ENCODE measurements at places on chromosomes 5 and 9. TPM values are rescaled to one million over a fixed set of nuclear protein-coding genes. Genes with fewer than 3 reads are reported as not detected.

DNA sequence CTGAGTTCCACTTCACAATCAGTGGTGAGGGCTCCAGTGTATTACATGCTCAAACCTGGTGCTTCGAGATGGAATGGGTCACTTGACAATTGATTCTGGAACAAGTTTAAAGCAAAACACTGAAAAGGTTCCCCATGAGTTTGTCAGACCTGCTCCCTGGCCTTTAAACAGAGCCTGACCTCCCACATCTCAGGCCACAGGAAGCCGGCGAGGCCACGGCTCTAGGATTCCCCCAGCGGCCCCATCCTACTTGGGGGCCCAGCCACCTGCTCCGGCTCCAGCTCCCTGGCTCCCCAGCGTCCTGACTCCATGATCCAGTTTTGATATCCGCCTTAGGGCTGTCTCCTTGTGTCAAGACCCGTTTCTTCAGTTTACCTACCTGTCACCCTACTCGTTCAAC, 62.0 kb downstream of the TTLL11 start:
- no peaks in the 10 kb centered on the region for H3K27me3 ChIP-seq
- H3K4me1 ChIP-seq = no peaks in the 10 kb centered on the region

GRCh38 chr5:147169399-147169798, 65.4 kb upstream of the STK32A start:
- H3K27ac ChIP-seq = no peak overlapping the region
- no peak overlapping the region for H3K4me3 ChIP-seq
- no peaks in the 10 kb centered on the region for H3K4me1 ChIP-seq

- no peak overlapping the region for H3K27ac ChIP-seq
- peaks cover 100% of the 10 kb centered on the region for H3K27me3 ChIP-seq
- no peaks in the 10 kb centered on the region for H3K36me3 ChIP-seq
- no peak for DNase-seq
- peaks cover 9% of the 10 kb centered on the region for H3K4me1 ChIP-seq
- no peak overlapping the region for H3K4me3 ChIP-seq
These were observed 1.4 kb downstream of the PAX5 start for GRCh38 chr9:37032713-37033112.

Gene C5
- 0.85 TPM for total RNA-seq

DNA sequence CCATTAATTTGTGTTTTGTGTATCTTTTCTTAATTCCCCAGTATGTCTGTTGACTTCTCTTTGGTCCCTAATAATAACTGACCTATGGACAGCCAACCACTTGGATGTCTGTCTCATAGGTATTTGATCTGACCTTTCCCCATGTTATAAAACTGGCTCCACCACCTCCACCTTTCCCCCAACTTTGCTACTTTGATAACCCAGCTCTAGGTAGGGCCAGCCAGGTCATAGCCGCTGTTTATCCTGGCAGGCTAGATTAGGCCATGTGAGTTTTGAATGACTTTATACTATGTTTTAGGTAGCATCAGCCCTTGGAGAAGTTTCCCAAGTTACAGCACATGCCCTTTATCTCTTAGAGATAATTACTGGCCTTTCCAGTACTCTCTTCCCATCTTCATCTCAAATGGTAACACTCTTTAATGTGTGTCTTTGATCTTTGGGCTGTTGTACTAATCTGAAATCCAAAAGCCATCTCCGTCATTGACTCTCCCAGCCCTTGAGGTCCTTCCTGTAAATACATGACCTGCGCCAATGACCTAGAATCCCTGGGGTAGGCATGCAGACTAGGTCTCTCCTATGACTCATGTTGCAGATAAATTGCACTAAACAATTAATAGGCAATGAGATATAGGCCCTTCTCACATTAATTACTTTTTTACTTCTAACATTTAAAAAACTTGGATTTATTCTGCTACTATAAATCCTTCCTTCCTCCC, 152.6 kb downstream of the CD180 start:
- no peak overlapping the region for H3K4me3 ChIP-seq
- DNase-seq = no peak
- no peak overlapping the region for H3K27ac ChIP-seq
- H3K36me3 ChIP-seq = no peaks in the 10 kb centered on the region
- peaks cover 59% of the 10 kb centered on the region for H3K4me1 ChIP-seq
- no peaks in the 10 kb centered on the region for H3K27me3 ChIP-seq

DNA sequence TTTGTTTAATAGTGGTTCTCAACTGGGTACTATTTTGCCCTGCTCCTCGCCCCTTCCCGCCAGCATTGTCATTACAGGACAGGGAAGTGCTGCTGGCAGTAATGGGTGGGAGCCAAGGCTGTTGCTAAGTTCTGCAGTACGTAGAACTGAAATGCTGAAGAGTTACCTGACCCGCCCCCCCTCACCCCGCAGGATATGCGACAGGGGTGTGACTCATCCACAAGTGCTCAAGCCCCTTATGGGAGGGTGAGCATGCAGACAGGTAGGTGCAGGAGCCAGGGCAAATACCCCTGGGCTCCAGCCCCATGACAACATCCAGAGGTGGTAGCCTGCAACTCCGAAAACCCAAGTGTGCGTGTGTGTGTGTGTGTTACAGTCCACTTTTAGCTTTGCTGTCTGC, 35.7 kb downstream of the LRRC70 start:
- H3K4me1 ChIP-seq = no peaks in the 10 kb centered on the region
- no peaks in the 10 kb centered on the region for H3K36me3 ChIP-seq
- no peak overlapping the region for H3K4me3 ChIP-seq
- H3K27ac ChIP-seq = no peak overlapping the region
- no peak for DNase-seq

Gene FAT2
- total RNA-seq = 0.12 TPM

DNA sequence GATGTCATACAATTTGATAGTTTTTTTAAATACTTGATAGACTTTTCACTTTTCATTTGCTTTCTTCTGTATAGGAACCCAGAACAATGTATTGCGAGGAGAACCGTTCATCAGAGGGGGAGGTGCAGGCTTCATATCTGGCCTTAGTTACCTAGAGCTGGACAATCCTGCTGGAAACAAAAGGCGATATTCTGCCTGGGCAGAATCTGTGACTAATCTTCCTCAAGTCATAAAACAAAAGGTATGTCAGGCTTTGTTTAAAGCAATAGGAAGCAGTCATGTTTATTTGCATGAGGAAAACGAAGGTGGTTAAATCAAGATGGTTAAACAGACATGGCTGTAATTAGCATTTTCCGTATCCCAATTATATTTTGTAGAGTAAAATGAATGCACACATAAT, 46.0 kb downstream of the C7 start:
- H3K27me3 ChIP-seq = no peaks in the 10 kb centered on the region
- DNase-seq = no peak
- no peaks in the 10 kb centered on the region for H3K36me3 ChIP-seq
- no peak overlapping the region for H3K4me3 ChIP-seq
- no peaks in the 10 kb centered on the region for H3K4me1 ChIP-seq
- no peak overlapping the region for H3K27ac ChIP-seq

DNA sequence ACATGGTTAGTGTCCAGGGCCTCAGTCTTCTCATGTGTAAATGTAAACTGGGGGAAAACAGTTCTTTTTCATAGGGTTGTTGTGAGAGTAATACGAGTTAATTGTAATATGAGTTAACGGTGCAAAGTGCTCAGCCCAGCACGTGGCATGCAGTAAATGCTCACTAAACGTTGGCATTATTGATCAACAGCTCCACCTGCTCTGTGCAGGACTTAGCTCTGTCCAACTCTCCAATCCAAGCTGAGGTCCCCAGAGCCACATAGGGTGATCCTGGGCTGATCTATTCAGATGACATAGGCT, 28.3 kb downstream of the SPOCK1 start:
- H3K27ac ChIP-seq = no peak overlapping the region
- H3K27me3 ChIP-seq = peaks cover 3% of the 10 kb centered on the region
- no peak for DNase-seq
- no peak overlapping the region for H3K4me3 ChIP-seq

Gene STPG3
- total RNA-seq = 0.95 TPM

GRCh38 chr5:4159681-4160080, 564.0 kb downstream of the IRX1 start:
- no peak overlapping the region for H3K4me3 ChIP-seq
- H3K27ac ChIP-seq = no peak overlapping the region
- DNase-seq = no peak
- H3K4me1 ChIP-seq = no peaks in the 10 kb centered on the region

DNA sequence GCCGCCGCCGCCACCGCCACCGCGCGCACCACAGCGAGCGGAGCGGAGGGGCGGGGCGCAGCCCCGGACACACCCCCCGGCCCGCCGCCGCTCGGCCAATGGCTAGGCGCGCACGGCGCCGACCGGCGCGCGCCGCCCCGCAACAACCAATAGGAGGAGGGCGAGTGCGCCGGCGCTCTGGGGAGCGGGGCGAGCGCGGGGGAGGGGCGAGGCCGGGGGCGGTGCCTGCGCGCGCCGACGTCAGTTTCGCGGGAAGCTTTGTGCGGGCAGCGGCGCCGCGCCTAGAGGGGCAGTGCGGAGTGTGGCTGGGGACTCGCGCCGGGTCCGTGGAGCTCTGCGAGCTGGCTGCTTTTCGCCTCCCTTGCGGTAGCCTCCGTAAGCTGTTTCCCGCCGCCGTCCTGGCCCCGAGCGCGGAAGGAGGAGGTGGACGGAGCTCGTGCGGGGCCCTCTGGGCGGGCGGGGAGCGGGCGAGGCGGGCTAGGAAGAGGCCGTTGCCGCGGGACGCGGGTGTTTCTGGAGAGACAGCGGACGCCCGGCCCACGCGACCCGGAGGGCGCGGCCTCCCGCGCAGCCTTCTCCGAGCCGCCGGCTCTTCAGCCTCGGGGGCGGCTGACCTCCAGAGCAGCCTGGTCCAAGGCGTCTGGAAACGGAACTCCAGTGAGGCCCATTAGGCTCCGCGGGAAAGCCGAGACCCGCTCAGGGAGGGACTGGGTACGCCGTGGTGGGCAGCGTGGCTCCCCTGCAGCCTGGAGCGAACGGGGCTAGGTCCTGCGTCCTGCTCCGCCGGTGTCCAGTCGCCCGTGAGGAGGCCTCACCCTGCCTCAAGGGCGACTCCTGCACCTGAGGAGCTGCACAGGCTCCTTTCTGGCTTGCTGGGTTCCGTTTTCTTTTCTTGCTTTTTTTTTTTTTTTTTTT, at the start of gene ZMYND19:
TSS of gene ZMYND19 (minus strand) at position 44 of the 915 bp plus-strand sequence. CDS start 249 bp downstream, outside the sequence.
- H3K27me3 ChIP-seq = no peaks in the 10 kb centered on the region
- peaks cover 19% of the 10 kb centered on the region for H3K36me3 ChIP-seq
- H3K4me1 ChIP-seq = peaks cover 4% of the 10 kb centered on the region
- DNase-seq = peak; percentile 92
- H3K27ac ChIP-seq = no peak within 1 kb of the TSS

DNA sequence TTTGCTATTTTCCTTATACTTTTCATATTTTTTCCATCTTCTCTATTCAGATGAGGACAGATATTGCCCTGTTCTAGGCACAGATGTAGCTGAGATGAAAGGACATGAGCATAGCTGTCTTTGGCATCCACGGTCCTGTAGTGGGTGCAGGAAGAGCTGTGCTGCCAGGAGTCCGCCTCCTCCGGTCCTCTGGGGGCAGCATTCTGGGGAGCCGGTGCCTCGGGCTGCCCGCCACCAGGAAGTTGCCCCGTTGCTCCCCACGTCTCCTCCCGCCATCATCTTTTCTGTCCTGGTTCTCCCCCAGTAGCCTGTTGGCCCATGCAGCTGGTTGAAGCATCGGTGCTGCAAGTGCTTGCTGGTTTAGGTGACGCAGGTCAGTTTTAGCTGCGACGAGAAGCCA, 170.0 kb upstream of the IRX4 start:
- no peaks in the 10 kb centered on the region for H3K4me1 ChIP-seq
- no peak overlapping the region for H3K27ac ChIP-seq
- H3K27me3 ChIP-seq = no peaks in the 10 kb centered on the region
- no peak for DNase-seq
- H3K4me3 ChIP-seq = no peak overlapping the region

- H3K27me3 ChIP-seq = no peaks in the 10 kb centered on the region
- no peaks in the 10 kb centered on the region for H3K4me1 ChIP-seq
- H3K4me3 ChIP-seq = no peak overlapping the region
- H3K36me3 ChIP-seq = no peaks in the 10 kb centered on the region
- DNase-seq = no peak
- H3K27ac ChIP-seq = no peak overlapping the region
These were observed 16.0 kb downstream of the FAM174A start for GRCh38 chr5:100551183-100551582.

Gene TSSK1B
- 0.14 TPM for total RNA-seq

Gene C9orf153
- 1.0 TPM for total RNA-seq

- H3K4me3 ChIP-seq = no peak overlapping the region
- H3K36me3 ChIP-seq = no peaks in the 10 kb centered on the region
- no peaks in the 10 kb centered on the region for H3K4me1 ChIP-seq
- no peak overlapping the region for H3K27ac ChIP-seq
- DNase-seq = peak; percentile 60
These were observed 57.3 kb upstream of the SLC28A3 start for GRCh38 chr9:84397822-84398221.

DNA sequence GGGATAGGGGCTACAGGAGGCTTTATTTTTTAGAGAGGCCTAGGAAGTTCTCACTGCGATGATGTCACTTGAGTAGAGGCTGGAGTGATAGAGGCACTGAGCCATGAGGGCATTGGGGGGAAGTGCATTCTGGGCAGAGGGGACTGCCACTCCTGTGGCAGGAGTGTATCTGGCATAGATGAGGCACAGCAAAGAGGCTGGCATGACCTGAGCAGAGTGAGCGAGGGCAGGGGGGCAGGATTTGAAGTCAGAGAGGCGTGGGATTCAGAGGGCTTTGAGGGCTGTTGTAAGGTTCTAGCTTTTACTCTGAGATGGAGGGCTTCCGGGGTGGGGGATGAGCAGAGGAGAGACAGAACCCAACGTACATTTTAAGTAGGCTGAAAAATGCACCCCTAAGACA, 91.9 kb upstream of the SH3PXD2B start:
- H3K4me3 ChIP-seq = no peak overlapping the region
- H3K4me1 ChIP-seq = peaks cover 37% of the 10 kb centered on the region
- no peak overlapping the region for H3K27ac ChIP-seq
- H3K36me3 ChIP-seq = no peaks in the 10 kb centered on the region

- H3K27ac ChIP-seq = no peak overlapping the region
- no peaks in the 10 kb centered on the region for H3K4me1 ChIP-seq
- peak; percentile 32 for DNase-seq
- no peak overlapping the region for H3K4me3 ChIP-seq
These were observed 366.0 kb downstream of the ARRDC3 start for GRCh38 chr5:91016954-91017700.

DNA sequence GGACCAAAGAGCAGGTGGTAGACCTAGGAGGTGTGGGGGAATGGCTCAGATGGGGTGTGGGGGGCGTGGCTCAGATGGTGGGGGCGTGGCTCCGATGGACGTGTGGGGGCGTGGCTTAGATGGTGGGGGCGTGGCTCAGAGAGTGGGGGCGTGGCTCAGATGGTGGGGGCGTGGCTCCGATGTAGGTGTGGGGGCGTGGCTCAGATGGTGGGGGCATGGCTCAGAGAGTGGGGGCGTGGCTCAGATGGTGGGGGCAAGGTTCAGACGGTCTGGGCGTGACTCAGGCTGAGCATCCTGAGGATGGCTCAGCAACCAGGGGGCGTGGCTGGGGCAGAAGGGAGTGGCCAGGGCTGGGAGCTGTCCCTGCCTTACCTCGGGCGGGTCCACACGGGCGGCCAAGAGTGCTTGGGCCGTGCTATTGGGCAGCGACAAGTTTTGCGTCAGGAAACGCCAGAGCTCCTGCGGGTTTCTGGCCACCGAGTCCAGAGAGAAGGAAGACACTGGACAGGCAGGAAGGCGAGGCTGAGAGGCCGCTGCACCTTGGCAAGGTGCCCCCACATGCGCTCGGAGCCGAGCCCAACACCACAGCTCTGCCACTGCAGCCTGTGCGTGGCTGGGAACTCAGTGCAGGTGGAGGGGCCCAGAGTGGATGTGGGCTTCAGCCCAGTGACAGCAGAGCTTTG, 5.9 kb downstream of the ABCA2 start:
- no peak overlapping the region for H3K27ac ChIP-seq
- DNase-seq = peak; percentile 47
- H3K4me3 ChIP-seq = no peak overlapping the region

GRCh38 chr5:166883016-166883415, 1408.4 kb upstream of the WWC1 start:
- H3K4me3 ChIP-seq = no peak overlapping the region
- no peak for DNase-seq
- no peaks in the 10 kb centered on the region for H3K36me3 ChIP-seq
- no peak overlapping the region for H3K27ac ChIP-seq
- H3K4me1 ChIP-seq = no peaks in the 10 kb centered on the region
